ENCODE measurements at places on chromosomes 7 and 10.

DNA sequence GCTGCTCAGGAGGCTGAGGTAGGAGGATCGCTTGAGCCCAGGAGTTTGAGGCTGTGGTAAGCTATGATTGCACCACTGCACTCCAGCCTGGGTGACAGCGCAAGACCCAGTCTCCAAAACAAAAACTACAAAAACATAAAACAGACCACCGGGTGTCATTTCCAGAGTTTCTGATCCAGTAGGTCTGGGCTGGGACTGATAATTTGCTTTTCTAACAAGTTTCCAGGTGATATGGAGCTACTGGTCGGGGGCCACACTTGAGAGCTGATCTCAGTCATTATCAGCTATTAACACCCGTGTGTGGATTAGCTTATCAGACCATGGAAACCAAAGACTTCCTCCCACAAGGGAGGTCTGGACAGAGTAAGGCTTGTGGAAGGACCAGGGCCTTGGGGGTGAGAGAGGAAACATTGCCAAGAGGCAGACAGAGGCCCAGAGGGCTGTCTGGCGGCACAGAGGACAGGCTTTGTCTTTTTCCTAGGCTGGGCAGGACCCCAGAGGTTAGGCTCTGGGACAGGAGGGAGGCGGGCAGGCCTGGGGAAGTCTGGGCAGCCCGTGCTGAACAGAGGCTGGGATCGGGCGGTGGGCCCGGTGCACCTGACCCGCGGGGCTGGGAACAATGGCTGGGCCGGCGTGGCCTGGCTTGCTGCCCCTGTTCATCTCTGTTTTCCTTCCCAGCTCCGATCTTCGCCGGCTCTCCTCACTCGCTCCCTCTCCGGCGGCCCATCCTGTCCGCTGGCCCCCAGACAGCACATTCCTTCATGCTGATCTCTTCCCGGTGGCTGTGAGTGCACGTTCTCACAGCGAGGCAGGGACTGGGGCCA is 25.2 kb downstream of the TMEM270 start:
- DNase-seq = no peak

- DNase-seq = no peak
These were observed 18.7 kb downstream of the HSPA12A start for GRCh38 chr10:116723428-116724281.

- no peak for DNase-seq
These were observed 61.0 kb downstream of the MEOX2 start for GRCh38 chr7:15625466-15625865.

- no peak for DNase-seq
These were observed 669.8 kb upstream of the ANKRD30A start for GRCh38 chr10:36455526-36456133.

DNA sequence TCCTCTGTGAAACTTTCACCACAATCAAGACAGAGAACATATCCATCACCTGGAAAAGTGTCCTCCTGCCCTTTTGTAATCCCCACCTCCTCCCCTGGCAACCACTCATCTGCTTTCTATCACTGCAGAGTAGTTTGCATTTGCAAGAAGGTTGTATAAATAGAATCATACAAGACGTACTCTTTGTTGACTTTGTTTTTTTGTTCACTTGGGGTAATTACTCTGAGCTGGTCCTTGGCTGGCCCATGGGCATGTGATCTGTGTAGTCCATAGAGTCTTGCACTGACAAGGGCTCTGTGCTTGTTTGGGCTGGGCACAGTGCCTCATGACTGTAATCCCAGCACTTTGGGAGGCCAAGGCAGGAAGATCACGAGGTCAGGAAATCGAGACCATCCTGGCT is 7.8 kb upstream of the HACD1 start:
- no peak for DNase-seq

DNA sequence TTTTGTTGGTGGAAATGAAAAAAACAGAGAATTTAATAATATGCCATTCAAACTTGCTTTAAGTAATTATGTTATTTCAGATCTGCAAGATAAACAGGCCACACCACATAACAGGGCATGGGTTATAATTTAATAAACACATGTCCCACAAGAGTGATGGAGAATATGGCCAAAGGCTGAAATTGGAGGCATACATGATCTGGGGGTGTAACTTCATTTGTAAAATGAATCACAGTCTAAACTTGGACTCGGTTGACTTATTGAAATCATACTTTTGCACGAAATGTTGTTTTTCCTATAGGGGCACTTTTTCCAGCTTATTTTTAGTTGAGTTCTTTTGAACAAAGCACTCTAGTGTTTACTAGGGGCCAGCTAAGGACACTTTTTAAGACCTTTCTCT is 151.6 kb downstream of the TMEM26 start:
- no peak for DNase-seq

- no peak for DNase-seq
These were observed 176.2 kb downstream of the WDR37 start for GRCh38 chr10:1232164-1232911.

DNA sequence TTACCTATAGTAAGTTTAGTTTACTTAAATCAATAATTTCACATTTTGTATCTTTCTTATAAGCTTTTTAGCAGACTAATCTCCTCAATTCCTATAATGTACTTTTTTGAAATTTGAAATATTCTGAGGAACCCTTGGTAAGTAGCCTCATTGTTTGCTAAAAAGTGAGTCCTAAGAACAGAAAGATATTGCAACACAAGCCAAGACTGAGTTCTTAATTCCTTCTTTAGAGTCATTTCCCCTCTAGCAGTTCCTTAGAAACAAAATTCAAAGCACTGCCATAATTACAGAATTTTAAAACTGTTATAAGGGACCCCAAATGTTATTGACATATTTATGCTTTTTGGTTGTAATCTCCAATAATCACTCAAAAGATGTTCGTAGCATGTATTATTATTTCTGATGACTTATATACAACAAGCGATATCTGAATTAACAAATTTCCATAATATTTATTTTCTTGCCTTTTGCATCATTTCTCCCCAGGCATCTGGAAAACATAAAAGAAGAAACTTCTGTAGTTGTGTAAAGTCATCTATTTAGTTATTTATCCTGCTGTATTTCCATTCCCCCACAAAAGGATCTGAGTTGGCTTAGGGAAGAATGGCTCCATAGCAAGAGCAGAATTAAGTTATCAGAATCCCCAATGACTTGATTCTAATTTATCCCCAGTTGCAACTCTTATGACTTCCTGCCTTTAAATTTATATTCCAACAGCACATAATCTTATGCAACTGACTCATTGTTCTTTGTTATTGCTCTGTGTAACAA is 67.8 kb downstream of the TMEM26 start:
- DNase-seq = no peak

DNA sequence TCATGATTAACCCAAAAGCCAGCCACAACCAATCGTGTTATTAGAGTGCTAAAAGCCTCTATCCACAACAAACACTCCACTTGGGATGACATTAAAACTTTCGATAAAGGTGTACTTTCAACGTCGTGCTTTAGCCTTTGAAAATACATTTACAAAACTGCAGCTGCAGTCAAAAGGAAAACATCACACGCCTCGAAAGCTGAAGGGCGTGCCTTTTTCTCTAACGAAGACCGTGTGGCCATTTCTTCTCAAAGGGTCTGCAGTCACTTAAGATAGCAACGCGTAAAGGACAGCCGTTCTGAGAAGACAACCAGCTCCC is 1.1 kb downstream of the ARHGAP12 start:
- no peak for DNase-seq

All from bone marrow (tissue), 2 donors.